ENCODE measurements at places on chromosomes 13 and 19. TPM values are rescaled to one million over a fixed set of nuclear protein-coding genes. Genes with fewer than 3 reads are reported as not detected.

The SIAH3 gene
- total RNA-seq = not detected

The OR7A10 gene
- total RNA-seq = not detected

The B3GNT8 gene
- total RNA-seq = 5.2 TPM

The ZNF324 gene
- 5.5 TPM for total RNA-seq

The MYO16 gene
- total RNA-seq = 0.33 TPM

The AKT2 gene
- total RNA-seq = 124 TPM

The PCCA gene
- total RNA-seq = 16.9 TPM

The C5AR1 gene
- 0.88 TPM for total RNA-seq

The SNRPD2 gene
- total RNA-seq = 339 TPM

- DNase-seq = no peak
Observed at GRCh38 chr13:79986890-79987289, 354.0 kb downstream of the SPRY2 start.

GRCh38 chr13:74226791-74227475 lies 92.7 kb upstream of the KLF12 start:
- DNase-seq = no peak

GRCh38 chr19:9010693-9011092 lies 484 bp upstream of the MUC16 start:
- no peak for DNase-seq

GRCh38 chr13:113351514-113352026 lies 12.4 kb downstream of the GRTP1 start:
- DNase-seq = no peak

DNA sequence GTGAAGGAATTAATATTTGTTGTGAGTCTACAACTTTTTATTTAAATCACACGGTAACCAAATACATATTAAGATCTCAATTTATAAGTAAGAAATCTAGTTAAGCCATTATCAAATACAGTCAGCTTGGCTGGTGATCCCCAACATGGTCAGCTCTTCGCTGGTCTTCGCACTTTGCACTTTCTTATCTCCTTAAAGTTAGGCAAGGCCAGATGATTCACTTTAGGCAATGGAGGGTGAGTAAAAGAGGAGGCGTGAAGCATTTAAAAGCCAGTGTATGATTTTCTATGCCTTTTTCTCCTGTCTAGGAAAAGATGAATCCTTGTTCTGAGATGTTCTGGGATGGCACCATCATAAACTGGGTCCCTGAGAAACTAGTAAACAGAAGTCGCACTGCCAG lies 793.7 kb upstream of the ARGLU1 start:
- no peak for DNase-seq

DNA sequence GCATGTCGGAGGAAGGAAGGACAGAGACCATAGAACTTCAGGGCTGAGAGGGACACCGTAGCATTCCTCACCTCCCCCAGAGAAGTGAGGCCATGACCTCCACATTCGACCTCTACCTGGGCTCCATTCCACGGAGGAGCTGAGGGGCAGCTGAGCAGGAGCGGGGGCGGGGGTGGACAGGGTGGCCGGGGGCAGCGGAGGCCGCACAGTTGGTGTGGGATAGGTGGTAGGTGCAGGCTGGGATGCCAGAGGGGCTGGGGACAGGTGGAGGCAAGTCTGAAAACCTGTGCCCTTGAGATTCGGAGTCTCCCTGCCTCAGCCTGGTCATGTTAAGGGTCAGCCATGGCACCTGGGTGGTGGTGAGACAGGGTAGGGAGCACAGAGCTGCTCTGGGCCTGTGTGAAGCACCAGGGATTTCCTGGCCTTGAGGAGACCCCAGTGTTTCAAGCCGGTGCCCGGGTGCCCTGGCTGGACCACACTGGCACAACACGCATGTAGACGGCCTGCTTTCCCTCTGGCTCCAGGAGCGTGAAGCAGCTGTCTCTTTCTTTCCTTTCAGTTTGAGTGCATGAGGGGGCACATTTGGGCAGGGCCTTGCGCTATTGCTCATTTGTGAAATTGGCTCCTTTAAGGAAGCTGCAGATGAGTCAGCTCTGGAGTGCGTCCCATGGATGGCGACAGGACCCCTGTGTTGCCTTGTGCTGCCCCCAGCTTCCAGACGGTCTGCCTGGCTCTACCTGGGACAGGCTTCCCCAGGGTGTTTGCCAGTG lies 51.8 kb downstream of the TSSK6 start:
- DNase-seq = no peak

- DNase-seq = no peak
Observed at GRCh38 chr19:30092721-30093569, 150.9 kb downstream of the URI1 start.

GRCh38 chr13:34513526-34513925 lies 428.5 kb upstream of the NBEA start:
- no peak for DNase-seq

GRCh38 chr13:40160618-40161350 lies 505.3 kb downstream of the COG6 start:
- no peak for DNase-seq

DNA sequence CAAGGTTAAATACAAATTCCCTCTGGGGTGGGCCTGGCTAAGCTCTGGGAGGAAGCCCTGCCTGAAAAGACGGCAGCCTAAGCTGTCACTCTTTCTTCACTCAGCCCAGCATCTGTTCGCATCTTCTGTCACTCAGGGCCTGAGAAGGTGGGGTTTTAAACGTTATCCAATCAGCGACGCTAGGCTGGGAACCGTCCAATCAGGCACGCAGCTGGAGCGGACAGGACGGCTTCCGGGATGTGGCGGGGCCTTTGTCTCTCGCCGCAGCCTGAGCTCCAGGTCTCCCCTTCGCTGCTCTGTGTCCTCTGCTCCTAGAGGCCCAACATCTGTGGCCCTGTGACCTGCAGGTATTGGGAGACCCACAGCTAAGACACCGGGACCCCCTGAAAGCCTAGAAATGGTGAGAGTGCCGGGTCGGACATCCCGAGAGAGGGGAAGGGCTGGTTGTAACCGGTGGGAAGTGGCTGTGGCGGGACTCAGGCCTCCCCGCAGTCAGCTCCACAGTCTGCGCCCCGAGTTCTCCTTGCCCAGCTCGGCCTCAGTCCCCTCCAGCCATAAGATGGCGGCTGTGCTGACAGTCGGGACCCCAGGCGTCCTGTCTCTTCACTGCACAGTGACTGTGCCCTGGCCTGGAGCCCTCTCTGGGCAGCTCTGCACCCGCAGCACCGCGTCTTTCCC lies at the start of gene ZNF431:
Gene ZNF431, plus strand, starts transcription at position 254 of the 678 bp plus-strand sequence. Its CDS starts 144 bp downstream, at position 398.
- peak; percentile 95 for DNase-seq

DNA sequence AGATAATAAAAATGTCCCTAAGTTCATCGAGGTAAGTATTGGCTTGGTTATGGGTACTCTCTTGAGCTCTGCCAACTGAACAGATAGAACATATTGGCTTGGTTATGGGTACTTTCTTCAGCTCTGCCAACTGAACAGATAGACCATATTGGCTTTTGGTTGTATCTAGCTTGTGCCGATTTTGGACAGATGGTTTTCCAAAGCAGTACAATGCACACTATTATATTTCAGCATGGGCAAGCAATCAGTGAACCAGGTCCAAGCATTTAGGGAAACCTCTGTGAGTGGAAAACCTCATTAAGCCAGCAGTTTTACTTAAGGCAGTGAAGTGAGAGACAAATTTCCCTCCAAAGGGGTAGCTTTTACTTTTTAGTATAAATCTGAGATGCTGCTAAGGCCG lies 1440.5 kb upstream of the SPRY2 start:
- DNase-seq = no peak

- DNase-seq = peak; percentile 65
Observed at GRCh38 chr13:49859560-49859959, 67.1 kb upstream of the KPNA3 start.

GRCh38 chr19:8206147-8207087 lies 2.8 kb upstream of the CERS4 start:
- DNase-seq = no peak

DNA sequence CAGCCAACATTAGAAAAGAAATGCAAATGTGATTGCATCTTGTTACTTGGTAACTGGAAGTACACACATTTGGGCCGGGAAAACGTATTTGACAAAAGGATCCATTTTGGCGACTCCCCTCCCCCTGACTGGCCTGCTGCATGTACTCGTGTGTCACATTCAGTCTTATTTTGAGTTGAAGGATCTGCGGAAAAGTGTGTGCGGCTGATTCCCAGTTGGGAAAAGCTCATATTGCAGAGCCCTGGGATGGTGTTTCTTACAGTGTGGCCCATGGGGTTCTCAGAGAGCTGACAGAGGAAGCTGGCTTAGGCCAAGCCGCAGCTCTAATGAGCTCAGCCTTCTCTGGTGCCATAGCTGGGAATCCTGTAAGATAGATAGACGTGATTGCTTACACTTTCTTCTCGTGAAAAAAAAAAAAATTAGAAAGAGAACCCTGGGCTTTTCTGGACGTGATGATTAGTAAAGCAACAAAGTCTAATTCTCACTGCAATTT lies 170.3 kb upstream of the ARGLU1 start:
- DNase-seq = no peak

DNA sequence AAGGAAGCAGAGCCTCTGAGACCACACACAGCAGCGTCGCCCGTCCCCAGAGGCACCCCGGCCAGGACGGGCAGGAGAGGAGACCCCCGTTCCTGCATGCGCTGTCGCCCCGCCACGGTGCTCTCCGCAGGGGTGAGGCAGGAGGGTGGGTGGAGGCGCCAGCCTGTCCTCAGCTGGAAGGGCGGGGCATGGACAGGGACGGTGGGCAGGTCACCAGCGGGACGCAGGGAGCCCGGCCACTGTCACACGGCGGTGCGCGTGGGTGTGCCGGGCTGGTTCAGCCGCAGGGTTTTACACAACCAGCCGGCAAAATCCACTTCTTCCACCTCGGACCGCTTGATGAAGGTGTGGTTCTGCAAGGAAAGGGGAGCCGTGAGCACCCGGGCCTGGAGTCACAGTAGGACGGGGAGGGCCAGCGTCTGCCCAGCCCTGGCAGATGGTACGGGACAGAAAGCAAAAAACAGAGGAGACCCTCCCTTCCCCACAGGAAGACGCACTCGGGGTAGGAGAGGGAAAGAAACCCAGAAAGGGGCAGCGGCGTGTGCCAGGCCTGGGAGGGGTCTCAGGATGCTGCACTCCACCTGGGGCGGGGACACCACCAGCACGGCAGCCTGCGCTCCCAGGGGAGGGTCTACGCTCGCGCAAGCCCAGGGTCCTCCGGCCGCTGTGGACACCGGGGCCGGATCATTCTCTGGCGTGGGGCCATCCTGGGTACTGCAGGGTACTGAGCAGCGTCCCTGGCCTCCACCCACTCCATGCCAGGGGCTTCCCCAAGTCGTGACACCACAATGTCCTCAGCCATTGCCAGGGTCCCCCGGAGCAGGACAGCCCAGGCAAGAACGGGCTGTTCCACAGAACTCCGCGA lies 23.9 kb upstream of the ZBTB7A start:
- no peak for DNase-seq

DNA sequence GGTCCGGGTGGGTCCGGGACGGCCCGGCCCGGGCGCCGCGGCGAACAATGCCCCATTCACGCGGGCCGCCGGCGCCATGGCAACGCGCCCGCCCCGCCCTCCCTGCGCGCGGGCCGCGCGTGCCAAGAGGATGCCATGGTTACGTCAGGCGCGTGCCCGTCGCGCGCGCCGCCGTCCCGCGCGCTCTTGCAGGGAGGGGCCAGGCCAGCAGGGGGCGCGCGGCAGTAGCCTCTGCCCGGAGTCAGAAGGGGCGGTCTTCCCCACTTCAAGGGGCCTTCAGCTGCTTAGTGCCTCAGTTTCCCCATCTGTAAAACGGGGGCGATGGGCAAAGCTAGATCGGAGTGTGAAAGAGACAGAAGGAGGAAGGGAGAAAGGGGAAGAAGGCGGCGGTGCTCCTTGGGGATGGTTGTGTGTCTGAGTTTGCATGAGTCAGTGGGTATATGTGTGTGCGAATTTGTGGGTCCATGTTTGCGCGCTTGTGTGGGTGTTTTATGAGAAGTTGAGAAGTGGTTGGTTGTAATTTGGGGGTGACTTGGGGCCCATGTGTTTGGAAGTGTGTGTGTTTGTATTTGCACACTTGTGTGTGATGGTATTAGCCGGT lies 11.6 kb upstream of the NFIX start:
- DNase-seq = peak; percentile 73

DNA sequence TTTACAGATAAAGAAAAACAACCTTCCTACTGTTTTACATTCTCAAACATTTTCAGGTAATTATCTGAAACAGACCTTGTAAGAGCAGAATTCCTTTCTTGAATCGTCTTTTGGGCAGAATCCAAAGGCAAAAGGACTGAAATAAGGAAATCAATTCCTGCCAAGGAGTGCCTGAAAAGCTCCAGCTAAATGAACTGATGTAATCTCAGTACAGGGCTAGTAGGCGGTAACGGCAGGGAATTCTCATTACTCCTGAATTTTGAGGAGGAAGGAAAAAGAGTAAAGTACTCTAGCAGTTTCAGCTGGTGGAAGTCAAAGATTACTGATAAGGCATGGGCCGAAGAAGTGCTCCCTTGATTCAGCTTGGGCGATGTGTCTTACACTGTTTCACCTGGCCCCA lies 168.4 kb downstream of the PCDH9 start:
- DNase-seq = no peak

DNA sequence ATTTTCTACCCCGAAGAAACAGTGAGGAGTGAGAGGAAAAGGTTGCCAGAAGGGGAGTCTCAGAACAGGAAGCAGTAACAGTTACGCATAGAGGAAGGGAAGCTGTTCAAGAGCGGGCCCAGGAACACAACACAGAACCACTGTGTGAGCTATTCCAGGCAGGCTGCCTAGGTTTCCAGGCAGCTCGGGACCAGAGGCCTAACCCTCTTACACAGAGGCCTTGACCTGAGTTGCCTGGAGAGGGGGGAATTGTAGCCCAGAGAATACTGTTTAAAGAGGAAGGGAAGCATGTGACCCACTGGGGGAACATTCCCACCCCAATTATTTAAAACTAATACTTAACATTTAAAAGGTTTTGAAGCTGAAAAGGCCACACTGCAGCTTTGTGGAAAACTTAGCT lies 93.3 kb upstream of the ZNF98 start:
- DNase-seq = no peak

DNA sequence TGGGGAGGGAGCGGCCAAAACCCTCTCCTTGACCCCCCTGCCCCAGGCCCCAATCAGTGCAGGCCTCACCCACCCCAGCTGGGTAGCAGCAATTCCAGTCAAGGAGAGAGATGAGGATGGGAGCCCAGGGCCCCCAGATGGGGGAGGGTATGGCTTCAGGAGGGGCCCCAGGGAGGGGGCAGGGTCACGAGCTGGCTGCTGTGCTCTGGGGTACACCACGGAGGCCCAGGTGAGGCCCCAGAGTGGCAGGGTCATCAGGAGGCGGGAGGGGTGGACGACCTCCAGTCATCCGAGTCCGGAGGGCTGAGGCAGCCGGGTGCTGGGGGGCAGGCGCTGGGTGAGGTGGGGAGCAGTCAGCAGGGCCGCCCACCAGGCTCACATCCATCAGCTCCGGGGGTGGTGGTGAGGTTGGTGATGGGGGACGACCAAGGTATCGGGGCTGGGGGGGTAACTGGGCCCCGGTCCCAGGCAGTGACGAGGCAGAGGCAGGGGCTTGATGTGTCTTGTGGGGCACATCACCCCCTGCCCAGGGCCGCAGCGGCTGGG lies 8.4 kb downstream of the DYRK1B start:
- DNase-seq = no peak

All from mammary epithelial cell (primary cell).